ENCODE measurements at places on chromosomes 7 and 10. TPM values are rescaled to one million over a fixed set of nuclear protein-coding genes. Genes with fewer than 3 reads are reported as not detected.

ANXA8L1 gene
- total RNA-seq, result not detected

VWC2 gene
- not detected for total RNA-seq

NUTM2D gene
- 0.93 TPM for total RNA-seq

IL2RA gene
- not detected for total RNA-seq

- DNase-seq, result no peak
These were observed 51.3 kb upstream of the SEPTIN7 start for GRCh38 chr7:35749556-35749955.

DNA sequence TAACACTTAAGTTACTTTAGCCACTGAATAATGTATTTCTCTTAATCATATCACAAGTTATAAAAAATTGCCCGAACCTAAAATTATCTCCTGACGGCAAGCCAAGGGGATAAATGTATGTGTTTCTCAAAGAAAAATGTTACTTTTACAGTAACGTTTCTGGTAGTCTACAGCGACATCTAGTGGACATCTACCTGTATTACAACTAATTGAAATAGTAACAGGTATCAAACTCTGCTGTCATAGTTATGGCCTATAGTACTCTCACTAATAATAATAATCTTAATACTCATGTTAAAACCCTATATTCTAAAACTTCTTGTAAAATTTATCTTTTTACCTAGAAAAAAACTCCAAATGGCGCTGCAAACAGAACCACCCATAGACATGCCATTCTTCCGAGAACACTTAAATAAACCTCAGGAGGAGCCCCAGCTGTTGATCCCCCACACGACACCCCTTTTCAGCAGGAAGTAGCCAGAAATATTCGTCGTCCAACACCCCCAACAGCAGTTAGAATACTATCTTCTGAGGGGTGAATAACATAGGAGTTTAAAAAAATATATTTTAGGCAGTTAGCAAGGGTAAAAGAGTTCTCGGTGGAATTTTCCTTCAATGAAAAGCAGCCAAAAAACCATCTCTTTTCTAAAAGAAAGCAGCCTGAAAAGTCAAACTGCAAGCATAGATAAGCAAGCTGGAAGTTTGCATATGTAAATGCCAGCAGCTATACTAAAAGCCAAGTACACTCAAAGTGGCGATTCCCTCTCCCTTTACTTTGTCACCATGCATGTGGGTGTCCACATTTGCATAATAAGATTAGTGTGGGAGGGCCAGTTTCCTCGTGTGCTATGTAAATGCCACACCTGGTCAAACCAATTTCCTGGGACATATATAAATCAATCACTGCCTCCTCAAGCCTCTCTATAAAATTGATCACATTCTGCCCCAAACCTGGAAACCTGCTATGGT, 40.5 kb upstream of the ZNF107 start:
- no peak for DNase-seq

- DNase-seq, result no peak
These were observed 66.7 kb upstream of the FAM20C start for GRCh38 chr7:125661-126060.

GRCh38 chr10:93476756-93477155, 5.4 kb downstream of the MYOF start:
- no peak for DNase-seq

DNA sequence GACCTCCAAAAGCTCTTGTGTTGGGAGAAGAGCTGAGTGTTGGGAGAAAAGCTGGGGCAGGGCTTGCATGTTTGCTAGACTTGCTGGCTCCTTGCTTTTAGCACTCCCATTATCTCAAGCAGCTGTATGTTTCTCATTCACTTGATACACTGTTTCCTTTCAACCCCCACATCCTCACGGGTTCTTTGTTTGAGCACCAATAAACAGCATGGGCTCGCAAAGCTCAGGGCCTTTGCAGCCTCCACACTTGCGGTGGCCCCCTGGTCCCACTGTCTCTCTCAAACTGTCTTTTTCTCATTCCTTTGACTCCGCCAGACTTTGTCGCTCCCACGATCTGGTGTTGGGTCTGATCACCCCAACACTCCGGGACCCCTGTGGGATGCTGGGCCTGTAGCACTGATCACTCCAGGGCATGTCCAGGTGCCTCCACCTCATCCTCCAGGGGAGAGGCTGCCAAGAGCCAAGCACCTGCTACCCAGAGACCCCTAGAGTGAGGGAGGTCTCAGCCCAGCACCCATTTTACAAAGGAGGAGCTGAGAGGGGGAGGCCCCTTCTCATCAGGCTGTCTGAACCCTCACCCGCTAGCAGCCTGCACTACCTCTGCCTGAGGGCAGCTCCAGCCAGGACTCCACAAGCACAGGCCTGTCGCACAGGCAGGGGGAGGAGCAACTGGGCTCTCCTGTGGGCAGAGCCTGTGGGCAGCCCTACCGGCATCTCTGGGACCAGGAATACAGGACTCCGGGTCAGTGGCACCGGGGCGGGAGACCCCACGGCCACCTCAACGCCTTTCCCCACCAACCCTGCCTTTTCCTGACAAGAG, 49.1 kb upstream of the MSMB start:
- no peak for DNase-seq

- DNase-seq, result no peak
These were observed 226.5 kb downstream of the NEBL start for GRCh38 chr10:20670579-20670978.

DNA sequence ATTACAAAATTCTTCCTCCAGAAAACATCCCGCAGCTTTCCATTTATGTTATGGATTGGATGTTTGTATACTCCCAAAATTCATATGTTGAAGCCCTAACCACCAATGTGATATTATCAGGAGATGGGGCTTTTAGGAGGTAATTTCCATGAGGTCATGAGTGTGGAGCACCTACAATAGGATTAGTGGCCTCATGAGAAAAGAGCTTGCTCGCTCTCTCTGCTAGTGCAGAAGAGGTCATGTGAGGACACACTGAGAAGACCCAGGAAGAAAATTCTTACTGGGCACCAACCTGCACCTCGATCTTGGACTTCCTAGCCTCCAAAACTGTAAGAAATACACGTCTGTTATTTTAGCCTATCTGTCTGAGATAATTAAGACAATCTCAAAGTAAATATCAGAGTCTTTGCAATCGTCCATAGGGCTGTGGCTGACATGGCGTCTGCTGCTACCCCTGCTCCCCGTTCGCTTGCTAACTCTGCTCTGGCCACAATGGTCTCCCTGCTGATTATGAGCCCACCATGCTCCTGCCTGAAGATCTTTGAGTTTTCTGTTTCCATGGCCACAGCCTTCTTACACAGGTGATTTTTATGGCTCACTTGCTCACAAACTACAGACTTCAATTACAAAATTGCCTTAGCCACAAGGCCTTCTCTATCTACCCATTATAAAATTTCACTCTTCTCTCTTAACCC, 333.3 kb downstream of the CACNA2D1 start:
- no peak for DNase-seq
